ENCODE measurements at places on chromosomes 7 and 10.
A peak's percentile ranks its signal among the peaks of the same experiment; 100 is the strongest.

GRCh38 chr7:12741951-12742575 is 54.6 kb downstream of the ARL4A start:
- no peak for DNase-seq

- no peak for DNase-seq
These were observed 73.5 kb downstream of the KMT2C start for GRCh38 chr7:152362128-152362926.

DNA sequence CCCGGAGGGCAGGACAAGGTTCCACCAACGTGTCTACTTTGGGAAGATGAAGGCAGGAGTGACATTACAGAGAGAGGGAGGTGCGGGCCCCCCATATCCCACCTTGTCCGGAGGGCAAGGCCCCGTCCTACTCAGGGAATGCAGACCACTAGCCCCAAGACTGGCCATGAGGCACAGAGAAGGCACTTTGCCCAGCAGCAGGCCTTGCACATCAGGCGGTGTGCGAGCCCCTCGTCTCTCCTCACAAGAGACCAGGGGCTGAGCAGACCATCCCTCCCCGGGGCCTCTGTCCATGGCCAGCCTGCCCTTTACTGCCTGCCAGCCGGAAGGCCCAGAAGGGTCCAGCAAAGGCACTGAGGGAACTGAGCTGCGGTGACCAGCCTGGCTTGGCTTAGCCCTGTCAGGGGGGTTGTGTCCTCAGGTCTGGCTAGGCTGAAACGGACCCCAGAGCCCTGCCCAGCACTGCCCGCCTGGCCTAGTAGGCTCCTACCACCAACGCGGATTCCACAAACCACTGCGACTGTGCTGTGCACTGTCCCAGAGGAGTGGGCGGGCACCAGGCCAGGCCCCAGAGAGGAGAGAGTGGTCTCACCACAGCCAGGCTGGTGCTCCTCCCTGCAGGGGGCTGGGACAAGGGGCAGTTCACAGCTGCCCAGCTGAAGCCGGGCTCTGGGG is 16.7 kb downstream of the CAMK2B start:
- DNase-seq: no peak

- no peak for DNase-seq
These were observed 600.5 kb downstream of the TYW1 start for GRCh38 chr7:67597161-67597560.

DNA sequence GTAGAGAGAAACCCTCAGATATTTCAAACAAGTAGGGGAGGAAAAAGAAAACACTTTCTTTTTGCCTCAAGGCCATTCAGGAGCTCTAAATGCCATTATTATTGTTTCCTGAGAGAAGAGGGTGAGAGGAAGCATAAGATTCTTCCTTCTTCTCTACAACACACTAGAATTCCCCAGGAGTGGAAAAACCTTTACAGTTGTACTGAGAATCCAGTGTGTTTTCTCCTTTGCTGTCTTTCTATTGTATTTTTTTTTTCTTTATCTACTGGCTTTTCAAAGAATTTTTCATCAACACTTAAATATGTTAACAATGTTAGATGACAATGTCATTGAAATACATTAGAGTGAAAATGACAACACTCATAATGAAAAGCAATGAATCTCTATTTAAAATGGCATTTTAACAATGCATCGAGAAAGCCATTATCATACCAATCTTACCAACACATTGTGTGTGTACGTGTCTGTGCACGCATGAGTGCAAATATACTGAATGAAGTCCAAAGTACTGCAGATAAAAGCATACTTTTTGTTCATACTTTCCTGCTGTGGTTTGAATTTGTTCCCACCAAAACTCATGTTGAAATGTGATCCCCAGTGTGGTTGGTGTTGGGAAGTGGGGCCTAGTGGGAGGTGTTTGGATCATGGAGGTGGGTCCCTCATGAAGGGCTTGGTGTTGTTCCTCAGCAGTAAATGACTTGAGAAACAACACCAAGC is 24.2 kb upstream of the MACC1 start:
- DNase-seq: no peak

GRCh38 chr7:103651593-103652377 is 205.8 kb upstream of the SLC26A5 start:
- no peak for DNase-seq

- DNase-seq: no peak
These were observed 199.5 kb downstream of the SH2D4B start for GRCh38 chr10:80737209-80737608.

DNA sequence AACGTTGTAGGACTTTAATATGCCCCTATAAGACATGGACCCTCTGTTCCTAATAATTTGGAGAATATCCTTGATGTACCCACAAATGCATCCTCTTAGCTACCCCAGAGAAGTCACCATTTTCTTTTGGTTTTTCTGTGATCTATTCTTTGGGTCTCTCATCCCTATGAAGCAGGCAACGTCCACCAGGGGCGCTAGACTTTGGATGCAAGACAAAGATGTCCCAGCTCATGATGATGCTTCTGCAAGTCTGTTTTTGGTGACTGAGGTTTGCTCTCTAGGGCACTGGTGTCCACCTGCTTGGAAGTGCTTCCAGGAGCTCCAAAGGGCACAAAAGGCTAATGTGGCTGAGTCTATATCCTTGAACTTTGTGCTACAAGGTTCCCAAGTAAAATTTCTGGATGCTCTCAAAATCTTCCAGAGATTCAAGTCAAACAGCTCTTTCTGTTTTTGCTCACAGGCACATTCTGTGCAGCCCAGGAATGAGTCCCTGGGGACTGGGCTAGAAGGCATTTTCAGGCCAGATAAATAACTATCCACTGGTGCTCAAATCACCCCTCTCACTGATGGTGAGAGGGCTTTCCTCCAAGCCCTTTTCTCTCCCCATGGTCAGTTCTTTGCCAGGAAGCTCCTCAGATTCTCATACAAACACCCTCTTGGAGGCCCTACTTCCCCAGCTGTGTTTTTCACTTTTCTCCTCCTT is 166.4 kb downstream of the C7orf25 start:
- DNase-seq: no peak

GRCh38 chr10:58980826-58981415 is 195.5 kb upstream of the PHYHIPL start:
- DNase-seq: no peak

DNA sequence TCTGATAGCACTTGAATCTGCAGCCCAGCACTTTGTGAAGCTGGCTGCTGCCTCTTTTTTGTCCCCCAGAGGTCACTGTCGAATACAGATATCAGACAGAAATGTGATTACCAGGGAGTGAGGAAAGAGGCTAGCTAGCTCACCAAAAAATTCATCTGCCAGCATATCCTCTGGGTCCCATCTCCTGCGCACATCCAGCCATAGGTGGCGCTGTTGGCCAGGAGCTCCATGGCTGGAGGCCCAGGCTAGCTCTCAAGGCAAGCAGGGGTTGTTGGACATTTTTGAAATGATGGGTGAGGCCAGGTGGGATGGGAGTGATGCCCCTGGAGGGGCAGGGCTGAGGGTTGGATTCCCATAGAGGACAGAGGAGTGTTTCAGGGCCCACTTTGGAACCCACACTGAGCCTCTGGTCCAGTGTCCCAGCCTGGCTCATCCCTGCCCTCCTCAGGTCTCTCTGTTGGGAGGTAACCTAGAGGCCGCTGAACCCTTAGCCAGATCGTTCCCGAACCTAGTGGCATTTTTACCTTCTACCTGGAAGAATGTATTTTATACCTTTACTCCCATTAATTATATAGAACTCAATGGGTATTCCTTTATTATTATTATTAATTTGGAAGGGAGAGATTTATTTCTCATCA is 14.8 kb downstream of the DPCD start:
- DNase-seq: peak; percentile 65

GRCh38 chr7:69814421-69814962 is 216.2 kb downstream of the AUTS2 start:
- peak; percentile 88 for DNase-seq

DNA sequence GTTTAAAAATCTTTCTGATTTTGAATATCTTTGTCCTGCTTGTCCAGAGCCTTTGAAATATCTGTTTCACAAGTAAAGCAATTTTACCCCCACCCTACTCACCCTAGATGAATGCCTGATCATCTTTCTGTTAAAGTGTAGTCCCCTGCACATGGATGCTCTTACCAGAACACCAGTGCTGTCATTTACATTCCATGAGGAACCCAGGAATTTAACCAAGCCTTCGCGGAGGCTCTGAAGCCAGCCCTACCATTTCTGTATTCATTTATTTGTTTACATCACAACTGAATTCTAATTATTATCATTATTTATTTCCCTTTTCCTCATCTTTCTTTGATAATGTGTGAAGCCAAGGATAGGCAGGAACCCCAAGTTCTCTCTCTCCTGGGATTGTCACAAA is 167.8 kb upstream of the MYO3A start:
- no peak for DNase-seq

- no peak for DNase-seq
These were observed 64.6 kb downstream of the SNX10 start for GRCh38 chr7:26356229-26356628.

DNA sequence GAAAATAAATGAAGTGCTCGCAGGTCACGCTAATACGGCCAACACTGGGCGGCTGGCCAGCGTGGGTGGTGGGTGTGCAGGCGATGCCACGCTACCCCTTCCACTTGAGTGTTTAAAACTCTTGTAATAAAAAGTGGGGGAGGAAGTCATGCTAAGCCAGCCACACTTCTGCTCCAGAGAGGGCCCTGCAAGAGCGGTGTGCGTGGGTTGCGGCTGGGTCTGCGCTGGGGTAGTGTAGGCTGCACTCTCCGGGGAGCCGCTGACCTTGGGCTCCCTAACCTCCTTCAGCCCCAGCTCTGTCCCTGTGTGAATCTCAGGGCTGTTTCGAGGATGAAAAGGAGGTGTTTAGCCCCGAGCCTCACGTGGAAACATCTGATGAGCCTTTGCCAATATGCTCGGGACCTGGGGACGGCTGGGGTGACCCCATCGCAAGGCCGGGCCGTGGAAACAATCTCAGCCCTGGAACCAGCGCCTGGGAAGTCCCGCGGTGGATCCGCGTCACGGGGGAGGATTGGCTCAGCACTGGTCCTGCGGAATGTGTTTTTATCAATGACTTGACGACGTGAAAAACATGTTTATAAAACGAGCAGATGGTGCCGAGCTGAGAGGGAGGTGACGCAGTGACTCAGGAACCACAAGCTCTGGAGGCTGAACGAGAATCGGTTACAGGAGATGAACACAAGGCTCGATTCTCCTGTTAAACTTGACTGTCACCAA is 278.5 kb downstream of the DNAJB6 start:
- peak; percentile 23 for DNase-seq

DNA sequence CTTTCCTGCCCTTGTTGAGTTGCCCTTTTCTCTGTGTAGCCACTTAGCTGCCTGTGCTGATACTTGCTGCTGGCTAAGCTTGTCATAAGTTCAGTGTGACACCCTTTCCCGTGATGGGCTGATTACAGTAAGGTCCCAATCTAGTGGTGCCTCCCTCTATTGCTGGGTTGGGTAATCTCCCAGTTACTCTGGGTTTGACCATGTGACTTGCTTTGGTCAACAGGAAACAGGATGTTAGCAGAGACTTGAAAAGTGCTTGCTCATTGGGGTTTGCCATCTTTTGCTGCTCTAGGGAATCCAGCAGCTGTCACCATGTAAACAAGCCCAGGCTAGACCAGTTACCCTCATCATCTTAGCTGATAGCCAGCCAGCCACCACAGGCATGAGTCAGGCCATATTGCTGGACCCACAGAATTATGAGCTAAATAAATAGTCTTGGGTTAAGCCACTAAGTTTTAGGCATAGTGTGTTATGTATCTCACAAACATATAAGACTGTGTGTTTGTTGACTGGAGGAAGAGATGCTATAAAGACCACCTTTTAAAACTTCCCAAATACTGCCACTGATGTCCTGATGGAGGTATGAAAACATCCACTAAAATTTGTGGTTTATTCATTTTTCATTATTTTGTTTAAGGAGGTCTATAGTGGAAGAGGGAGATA is 4.0 kb upstream of the LEP start:
- no peak for DNase-seq

DNA sequence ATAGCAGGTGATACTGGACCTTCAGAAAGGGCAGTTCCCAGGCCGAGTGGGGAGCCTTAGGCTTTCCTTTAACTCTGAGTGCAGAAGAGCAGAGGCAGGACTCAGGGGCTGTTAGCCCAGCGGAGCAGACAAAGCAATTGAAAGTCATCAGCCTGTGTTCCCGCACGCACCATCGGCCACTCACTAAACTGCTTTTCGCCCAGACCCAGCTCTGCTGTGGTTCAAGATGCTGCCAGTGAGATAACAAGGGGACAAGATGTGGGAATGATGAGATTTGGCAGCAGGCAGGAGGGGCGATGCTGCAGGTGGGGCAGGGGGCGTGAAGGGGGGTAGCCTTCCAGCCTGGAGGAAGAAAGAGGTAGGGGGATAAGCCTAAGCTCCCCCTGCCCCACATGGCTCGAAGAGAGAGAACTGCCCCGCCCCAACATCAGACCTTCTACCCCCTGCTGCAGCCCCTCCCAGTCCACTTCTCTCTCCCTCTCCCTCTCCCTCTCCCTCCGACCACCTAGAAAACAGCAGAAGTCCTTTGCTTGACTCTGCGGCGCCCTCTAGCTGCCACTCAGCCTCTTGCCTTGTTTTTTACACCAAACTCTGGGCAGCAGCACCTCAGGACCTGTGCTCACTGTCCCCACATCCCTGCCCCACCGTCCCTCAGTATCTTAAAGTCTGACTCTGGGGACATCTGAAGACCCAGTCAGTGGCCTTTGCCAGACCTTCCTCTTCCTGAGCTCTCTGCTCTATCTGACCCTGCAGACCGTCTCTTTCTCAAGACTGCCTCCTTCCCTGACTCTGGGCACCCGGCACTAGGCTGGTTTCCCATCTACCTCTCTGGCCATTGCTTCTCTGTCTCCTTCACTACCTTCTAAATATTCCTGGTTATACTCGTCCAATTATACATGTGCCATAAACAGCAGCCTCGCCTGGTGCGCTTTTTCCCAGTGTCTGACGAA is 110.5 kb downstream of the C10orf105 start:
- peak; percentile 71 for DNase-seq

DNA sequence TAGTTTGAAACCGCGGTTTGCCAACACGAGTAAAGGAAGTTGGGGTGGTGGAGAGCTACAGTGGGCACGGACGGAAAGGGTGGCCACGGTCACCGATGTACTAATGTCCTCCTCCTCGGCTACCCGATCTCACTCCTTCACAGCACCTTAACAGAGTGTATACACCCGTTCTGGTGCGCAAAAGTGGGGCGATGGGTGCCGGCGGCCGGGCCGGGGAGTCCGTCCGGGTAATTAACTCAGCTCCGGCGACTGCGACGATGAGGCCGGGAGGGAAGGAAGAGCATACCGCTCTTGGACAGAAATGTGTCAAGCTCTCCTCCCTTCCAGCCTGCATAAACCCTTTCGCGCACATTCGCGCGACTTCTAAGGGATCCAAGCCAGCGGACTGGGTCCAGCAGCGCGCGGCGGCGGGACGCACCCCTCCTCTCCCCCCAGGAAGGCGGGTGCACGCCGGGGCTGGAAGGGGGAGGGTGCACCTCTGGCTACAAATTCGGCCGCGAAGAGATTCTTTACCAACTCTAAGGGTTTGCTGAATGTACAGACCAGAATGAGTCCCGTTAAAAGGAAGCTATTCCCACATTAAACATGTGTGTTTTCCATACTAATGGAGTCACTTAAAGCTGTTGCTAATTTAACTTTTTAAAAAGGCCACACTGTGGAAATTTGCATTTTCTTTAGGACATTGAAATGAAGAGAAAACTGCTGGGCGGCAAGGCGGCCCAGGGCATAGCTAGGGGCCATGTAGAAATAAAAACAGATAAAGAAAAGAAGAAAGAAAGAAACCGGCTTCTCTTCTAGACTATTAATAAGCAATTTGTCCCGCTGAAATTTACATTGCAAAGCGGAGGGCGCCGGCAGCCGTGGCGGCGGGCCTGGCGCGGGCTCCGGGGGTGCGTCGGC is 6.6 kb upstream of the EBF3 start:
- DNase-seq: no peak

GRCh38 chr10:126153711-126154628 is 234.3 kb downstream of the ADAM12 start:
- no peak for DNase-seq

Data from anterior cingulate cortex (tissue), 58 donors.